ENCODE measurements at places on chromosomes 6 and 20.

- H3K27me3 ChIP-seq = no peaks in the 10 kb centered on the region
- DNase-seq = no peak
- H3K4me3 ChIP-seq = no peak overlapping the region
- no peaks in the 10 kb centered on the region for H3K4me1 ChIP-seq
- no peak overlapping the region for H3K27ac ChIP-seq
- no peaks in the 10 kb centered on the region for H3K36me3 ChIP-seq
Measured at GRCh38 chr20:48766961-48767960, 60.5 kb downstream of the PREX1 start.

GRCh38 chr6:116008470-116009243 is 52.0 kb downstream of the FRK start:
- H3K4me1 ChIP-seq = peaks cover 31% of the 10 kb centered on the region
- H3K36me3 ChIP-seq = peaks cover 2% of the 10 kb centered on the region
- no peaks in the 10 kb centered on the region for H3K27me3 ChIP-seq
- no peak for DNase-seq
- no peak overlapping the region for H3K4me3 ChIP-seq

DNA sequence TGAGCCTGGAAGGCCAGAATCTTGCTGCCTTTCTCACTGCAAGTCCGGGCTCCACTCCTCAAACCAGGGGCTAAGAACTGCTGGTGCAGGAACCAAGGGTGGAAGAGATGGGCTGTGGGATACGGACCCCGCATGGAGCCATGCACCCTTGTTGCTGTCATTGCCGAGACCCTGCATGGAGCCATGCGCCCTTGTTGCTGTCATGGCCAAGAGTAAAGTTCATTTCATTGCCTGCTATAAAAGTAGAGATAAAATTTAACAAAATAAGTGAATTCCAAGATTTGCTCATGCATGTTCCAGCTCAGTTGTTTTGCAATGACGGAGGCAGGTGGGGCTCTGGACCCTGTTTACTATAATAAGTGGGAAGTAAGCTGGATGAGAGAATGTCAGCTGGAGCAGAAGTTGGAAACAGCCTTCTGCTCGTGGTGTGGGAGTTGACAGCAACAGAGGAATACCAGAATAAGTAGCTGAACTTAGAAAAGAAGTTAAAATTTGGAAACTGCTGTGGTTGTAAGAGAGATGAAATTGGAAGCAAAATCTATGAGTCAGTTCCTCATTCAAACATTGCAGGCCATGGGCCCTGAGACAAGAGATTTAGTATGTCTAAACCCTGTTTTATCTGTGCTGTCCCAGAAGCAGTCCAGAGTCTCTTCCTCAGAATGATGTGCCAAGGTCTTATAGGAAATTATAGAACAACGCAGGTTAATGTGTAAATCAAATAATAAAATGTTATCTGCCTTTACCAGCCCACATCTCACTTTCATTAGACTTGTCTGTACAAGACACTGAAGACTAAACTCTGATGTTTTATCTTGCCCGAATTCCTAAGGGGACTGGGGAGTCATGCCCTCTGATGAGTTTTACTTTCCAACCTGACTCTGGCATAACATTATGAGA is 15.8 kb upstream of the THBS2 start:
- H3K27me3 ChIP-seq = no peaks in the 10 kb centered on the region
- DNase-seq = no peak
- H3K4me1 ChIP-seq = no peaks in the 10 kb centered on the region
- H3K36me3 ChIP-seq = no peaks in the 10 kb centered on the region

- H3K27ac ChIP-seq = no peak overlapping the region
- peaks cover 4% of the 10 kb centered on the region for H3K4me1 ChIP-seq
- no peaks in the 10 kb centered on the region for H3K36me3 ChIP-seq
- no peak overlapping the region for H3K4me3 ChIP-seq
- DNase-seq = no peak
Measured at GRCh38 chr6:138160329-138161087, 1.2 kb upstream of the ARFGEF3 start.

- no peak for DNase-seq
- peaks cover 6% of the 10 kb centered on the region for H3K4me1 ChIP-seq
- no peaks in the 10 kb centered on the region for H3K27me3 ChIP-seq
- H3K4me3 ChIP-seq = no peak overlapping the region
- H3K27ac ChIP-seq = no peak overlapping the region
- H3K36me3 ChIP-seq = peaks cover 25% of the 10 kb centered on the region
Measured at GRCh38 chr20:38139977-38140753, 24.9 kb downstream of the TGM2 start.

DNA sequence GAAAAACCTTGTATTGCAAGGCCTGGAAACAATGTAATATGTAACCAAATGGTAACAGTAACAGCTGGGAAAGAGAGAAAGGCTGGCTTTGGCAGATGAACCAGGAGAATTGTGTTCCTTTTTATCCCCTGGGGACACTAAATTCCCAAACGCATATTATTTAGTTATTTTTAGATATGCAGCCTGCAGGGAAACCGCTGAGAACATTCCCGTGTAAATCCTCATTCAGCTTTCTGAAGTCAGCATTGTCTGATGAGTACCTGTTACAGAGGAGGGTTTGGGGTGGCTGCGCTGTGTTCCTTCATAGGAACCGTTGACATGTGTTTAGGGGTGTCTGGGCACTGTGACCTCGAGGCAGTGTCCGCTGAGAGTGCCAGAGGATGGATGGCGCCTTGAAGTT is 101.3 kb downstream of the SMOC2 start:
- H3K27ac ChIP-seq = no peak overlapping the region
- no peaks in the 10 kb centered on the region for H3K36me3 ChIP-seq
- DNase-seq = no peak
- H3K4me3 ChIP-seq = no peak overlapping the region
- no peaks in the 10 kb centered on the region for H3K27me3 ChIP-seq
- no peaks in the 10 kb centered on the region for H3K4me1 ChIP-seq

GRCh38 chr6:14770572-14770971 is 475.3 kb upstream of the JARID2 start:
- H3K27me3 ChIP-seq = no peaks in the 10 kb centered on the region
- no peaks in the 10 kb centered on the region for H3K36me3 ChIP-seq
- DNase-seq = no peak
- H3K4me3 ChIP-seq = no peak overlapping the region
- H3K4me1 ChIP-seq = peaks cover 4% of the 10 kb centered on the region

- no peaks in the 10 kb centered on the region for H3K4me1 ChIP-seq
- H3K27me3 ChIP-seq = no peaks in the 10 kb centered on the region
- H3K36me3 ChIP-seq = no peaks in the 10 kb centered on the region
- H3K27ac ChIP-seq = no peak overlapping the region
Measured at GRCh38 chr6:98498866-98499265, 335.5 kb upstream of the POU3F2 start.

- no peaks in the 10 kb centered on the region for H3K36me3 ChIP-seq
- no peak overlapping the region for H3K4me3 ChIP-seq
- DNase-seq = peak; percentile 88
Measured at GRCh38 chr6:37018198-37019064, 13.0 kb downstream of the FGD2 start.

GRCh38 chr6:127288705-127289104 is 22.0 kb downstream of the RNF146 start:
- H3K4me3 ChIP-seq = no peak overlapping the region
- no peak for DNase-seq
- H3K36me3 ChIP-seq = peaks cover 6% of the 10 kb centered on the region
- peaks cover 15% of the 10 kb centered on the region for H3K4me1 ChIP-seq
- no peaks in the 10 kb centered on the region for H3K27me3 ChIP-seq

DNA sequence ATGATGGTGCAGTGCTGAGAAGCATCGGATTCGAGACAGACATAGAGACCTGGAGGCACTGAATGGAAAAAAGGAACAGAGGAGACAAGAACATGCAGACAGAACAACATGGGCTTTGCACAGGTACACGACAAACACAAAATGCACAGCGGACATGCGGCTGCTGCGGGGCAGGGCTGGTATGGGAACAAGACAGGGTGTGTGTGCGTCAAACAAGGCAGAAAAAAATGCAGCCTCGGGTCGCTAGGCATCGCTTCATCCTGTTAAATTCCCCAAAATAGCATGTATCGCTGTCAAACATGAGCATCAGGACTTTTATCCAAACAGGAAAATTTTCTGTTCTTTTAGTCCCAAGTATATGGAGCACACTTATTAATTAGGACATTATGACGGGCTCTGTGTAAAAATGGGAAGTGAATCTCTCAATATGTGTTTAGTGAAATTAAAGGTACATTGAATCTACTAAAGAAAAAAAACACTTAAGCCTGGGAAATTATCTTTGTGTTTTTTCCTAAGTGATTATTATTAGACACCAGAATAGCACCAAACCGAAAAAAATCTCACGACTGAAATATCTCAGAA is 36.1 kb upstream of the TBXT start:
- no peaks in the 10 kb centered on the region for H3K27me3 ChIP-seq
- no peak overlapping the region for H3K27ac ChIP-seq
- no peaks in the 10 kb centered on the region for H3K36me3 ChIP-seq
- H3K4me3 ChIP-seq = no peak overlapping the region
- no peak for DNase-seq

- H3K27me3 ChIP-seq = peaks cover 6% of the 10 kb centered on the region
- H3K4me1 ChIP-seq = no peaks in the 10 kb centered on the region
- no peak overlapping the region for H3K4me3 ChIP-seq
- no peaks in the 10 kb centered on the region for H3K36me3 ChIP-seq
- peak; percentile 60 for DNase-seq
Measured at GRCh38 chr6:12751694-12752325, 35.2 kb downstream of the PHACTR1 start.

- H3K27me3 ChIP-seq = no peaks in the 10 kb centered on the region
- DNase-seq = no peak
Measured at GRCh38 chr6:48486876-48487275, 375.9 kb upstream of the PTCHD4 start.

DNA sequence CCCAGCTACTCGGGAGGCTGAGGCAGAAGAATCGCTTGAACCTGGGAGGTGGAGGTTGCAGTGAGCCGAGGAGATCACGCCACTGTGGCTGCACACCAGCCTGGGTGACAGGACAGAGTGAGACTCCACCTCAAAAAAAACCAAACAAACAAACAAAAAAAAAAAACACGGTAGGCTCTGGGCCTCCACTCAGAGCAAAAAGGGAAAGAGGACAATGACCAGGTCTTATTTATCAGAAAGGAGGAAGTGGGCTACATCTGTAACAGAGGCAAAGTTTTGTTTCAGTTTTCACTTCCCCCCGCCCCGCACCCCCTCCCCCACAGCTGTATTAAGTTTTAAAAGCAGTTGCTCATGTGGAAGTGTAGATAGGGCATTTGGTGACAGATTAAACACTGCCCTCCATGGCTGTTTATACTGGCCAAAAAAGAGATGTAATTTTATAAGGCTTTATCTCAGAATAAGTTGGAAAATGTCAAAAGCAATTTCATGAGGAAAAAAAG is 114.6 kb downstream of the RCAN2 start:
- H3K4me3 ChIP-seq = no peak overlapping the region
- no peak overlapping the region for H3K27ac ChIP-seq
- no peaks in the 10 kb centered on the region for H3K36me3 ChIP-seq
- no peak for DNase-seq

GRCh38 chr20:50515471-50516106 is 5.4 kb downstream of the PTPN1 start:
- H3K27me3 ChIP-seq = no peaks in the 10 kb centered on the region
- no peak overlapping the region for H3K27ac ChIP-seq
- no peak for DNase-seq
- peaks cover 3% of the 10 kb centered on the region for H3K4me1 ChIP-seq

GRCh38 chr20:3312940-3313682 is 74.1 kb upstream of the SLC4A11 start:
- H3K27ac ChIP-seq = no peak overlapping the region
- no peak for DNase-seq
- peaks cover 4% of the 10 kb centered on the region for H3K36me3 ChIP-seq

GRCh38 chr6:66421570-66421969 is 714.5 kb upstream of the EYS start:
- no peaks in the 10 kb centered on the region for H3K27me3 ChIP-seq
- no peak overlapping the region for H3K27ac ChIP-seq
- no peaks in the 10 kb centered on the region for H3K36me3 ChIP-seq
- H3K4me1 ChIP-seq = no peaks in the 10 kb centered on the region

DNA sequence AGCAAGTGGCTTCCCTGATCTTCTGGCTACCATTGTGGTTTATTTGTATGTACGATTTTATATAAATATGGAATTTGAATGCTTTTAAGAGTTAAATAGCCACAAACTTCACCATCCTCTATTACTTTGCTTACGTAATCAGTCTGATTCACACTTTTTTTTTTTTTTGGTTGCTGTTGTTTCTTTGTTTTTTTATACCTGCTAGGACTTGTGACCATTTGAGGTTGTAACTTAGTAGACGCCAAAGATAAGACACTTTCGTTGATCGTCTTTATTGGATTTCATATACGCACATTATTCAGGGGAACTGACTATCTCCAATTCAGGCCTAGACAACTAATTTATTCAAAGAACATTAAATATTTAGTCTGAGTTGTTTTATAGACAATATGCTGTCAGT is 559.0 kb downstream of the CBLN4 start:
- H3K27ac ChIP-seq = no peak overlapping the region
- no peaks in the 10 kb centered on the region for H3K4me1 ChIP-seq
- DNase-seq = no peak

DNA sequence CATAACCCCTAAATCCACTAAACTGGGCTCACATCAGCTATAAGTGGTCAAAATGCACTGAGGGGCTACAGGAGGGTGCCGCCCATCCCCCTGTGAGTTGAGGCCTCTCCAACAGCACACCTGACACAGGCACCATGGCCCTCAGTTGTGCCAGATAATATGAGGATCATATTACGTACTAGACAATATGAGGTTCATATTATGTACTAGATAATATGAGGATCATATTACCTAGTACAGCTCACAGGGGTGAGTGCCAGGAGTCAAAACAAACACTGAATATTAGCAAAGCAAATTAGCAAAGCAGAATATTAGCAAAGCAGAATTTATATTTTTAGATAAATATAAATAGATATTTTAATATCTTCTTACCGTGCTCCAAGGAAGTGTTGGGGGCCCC is 35.3 kb downstream of the CD24 start:
- H3K4me3 ChIP-seq = no peak overlapping the region
- no peak for DNase-seq
- no peaks in the 10 kb centered on the region for H3K27me3 ChIP-seq
- H3K27ac ChIP-seq = no peak overlapping the region
- H3K4me1 ChIP-seq = no peaks in the 10 kb centered on the region

GRCh38 chr20:1045860-1046418 is 43.8 kb upstream of the RSPO4 start:
- no peaks in the 10 kb centered on the region for H3K4me1 ChIP-seq
- H3K36me3 ChIP-seq = no peaks in the 10 kb centered on the region
- no peak overlapping the region for H3K4me3 ChIP-seq
- no peaks in the 10 kb centered on the region for H3K27me3 ChIP-seq

GRCh38 chr20:57097245-57097915 is 169.1 kb downstream of the BMP7 start:
- no peak overlapping the region for H3K4me3 ChIP-seq
- no peaks in the 10 kb centered on the region for H3K4me1 ChIP-seq
- H3K36me3 ChIP-seq = no peaks in the 10 kb centered on the region
- no peaks in the 10 kb centered on the region for H3K27me3 ChIP-seq
- no peak overlapping the region for H3K27ac ChIP-seq
- DNase-seq = no peak

GRCh38 chr20:57004416-57004815 is 262.0 kb downstream of the BMP7 start:
- H3K27me3 ChIP-seq = peaks cover 9% of the 10 kb centered on the region
- no peak overlapping the region for H3K4me3 ChIP-seq
- no peaks in the 10 kb centered on the region for H3K36me3 ChIP-seq
- H3K4me1 ChIP-seq = no peaks in the 10 kb centered on the region
